ENCODE measurements at places on chromosomes 7 and 10. TPM values are rescaled to one million over a fixed set of nuclear protein-coding genes. Genes with fewer than 3 reads are reported as not detected.

DNA sequence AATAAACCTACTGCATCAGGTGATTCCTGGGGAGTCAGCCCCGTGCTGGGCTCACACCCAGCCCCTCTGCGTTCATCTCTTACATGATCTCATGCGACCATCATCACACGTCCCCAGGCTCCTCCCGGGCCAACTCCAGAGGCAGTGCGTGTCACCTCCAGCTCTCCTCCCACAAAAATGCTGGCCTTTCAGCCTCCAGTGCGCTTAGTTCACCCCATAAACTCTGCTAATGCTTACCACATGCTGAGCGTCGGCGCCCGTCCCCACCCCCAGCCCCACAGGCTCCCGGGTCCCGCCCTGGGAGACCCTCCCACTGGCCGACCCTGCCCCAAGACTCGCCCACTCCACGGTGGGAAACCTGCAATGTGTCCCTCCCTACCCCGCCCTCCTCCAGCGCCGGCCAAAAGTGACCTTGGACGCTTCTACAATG is 816 bp upstream of the SDK1 start:
- H3K27me3 ChIP-seq = peaks cover 21% of the 10 kb centered on the region
- H3K4me3 ChIP-seq = peak overlapping the region; percentile 46
- no peaks in the 10 kb centered on the region for H3K36me3 ChIP-seq

Gene MYL10
- total RNA-seq = not detected

Gene HPS6
- total RNA-seq = 28.6 TPM

Gene KMT2E
- 206 TPM for total RNA-seq

DNA sequence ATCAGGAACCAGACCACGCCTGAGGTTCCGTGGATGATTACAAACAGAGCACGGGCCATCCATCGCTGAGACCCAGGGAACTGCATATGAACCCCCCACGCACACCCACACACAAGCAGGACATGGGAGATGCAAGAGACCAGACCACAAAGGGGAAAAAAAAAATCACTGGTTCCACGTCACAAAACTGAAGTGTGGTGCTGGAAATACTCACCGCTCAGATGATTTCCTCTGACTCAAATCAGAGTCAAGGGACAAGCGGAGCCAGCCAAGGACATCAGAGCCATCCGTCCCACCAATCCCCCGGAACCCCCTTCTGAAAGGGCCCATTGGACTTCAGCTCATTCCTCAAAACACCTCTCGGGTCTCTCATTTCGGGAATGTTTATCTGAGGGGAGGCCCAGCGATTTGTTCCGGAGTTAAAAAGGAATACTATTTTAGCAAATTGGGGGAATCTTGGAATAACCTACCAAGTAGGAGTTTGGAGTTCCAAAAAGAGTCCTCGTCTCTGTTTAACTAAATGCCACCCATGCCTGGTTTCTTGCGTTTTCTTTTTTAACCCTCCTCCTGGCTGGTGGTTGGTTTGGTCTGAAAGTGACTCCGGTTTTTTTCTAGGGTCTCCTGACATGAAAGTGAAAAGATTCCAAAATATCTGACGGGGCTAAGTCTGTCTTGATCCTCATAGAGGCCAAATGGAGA is 15.0 kb downstream of the SNX8 start:
- H3K4me3 ChIP-seq = no peak overlapping the region
- no peak overlapping the region for H3K27ac ChIP-seq
- no peaks in the 10 kb centered on the region for H3K4me1 ChIP-seq
- DNase-seq = no peak
- H3K27me3 ChIP-seq = no peaks in the 10 kb centered on the region
- H3K36me3 ChIP-seq = no peaks in the 10 kb centered on the region

GRCh38 chr10:48896756-48897440 is 42.7 kb downstream of the LRRC18 start:
- no peaks in the 10 kb centered on the region for H3K27me3 ChIP-seq
- H3K27ac ChIP-seq = peak overlapping the region; percentile 29
- peaks cover 6% of the 10 kb centered on the region for H3K4me1 ChIP-seq
- no peaks in the 10 kb centered on the region for H3K36me3 ChIP-seq
- DNase-seq = no peak

DNA sequence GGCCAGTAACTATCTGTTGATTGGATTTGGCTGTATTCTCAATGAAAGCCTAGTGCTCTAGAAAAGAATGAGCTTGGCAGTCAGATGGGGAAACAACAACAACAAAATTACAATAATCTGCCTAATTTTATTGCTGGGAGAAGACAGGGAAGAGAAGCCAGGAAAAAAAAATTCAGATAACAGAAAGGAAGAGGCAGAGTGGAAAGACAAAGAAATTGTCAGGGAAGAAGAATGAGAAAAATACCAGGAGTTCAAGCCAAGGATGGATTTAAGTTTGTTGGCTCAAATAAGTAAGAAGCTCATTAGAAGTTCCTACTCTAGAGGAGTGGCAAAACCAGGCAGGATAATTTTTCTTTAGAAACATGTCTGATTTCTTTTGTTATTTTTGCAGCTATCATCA is 45.9 kb upstream of the PRKG1 start:
- no peaks in the 10 kb centered on the region for H3K27me3 ChIP-seq
- H3K4me1 ChIP-seq = no peaks in the 10 kb centered on the region
- DNase-seq = no peak
- peak overlapping the region; percentile 51 for H3K27ac ChIP-seq
- H3K36me3 ChIP-seq = no peaks in the 10 kb centered on the region
- H3K4me3 ChIP-seq = no peak overlapping the region

GRCh38 chr10:51821045-51821444 is 121.7 kb upstream of the CSTF2T start:
- H3K4me1 ChIP-seq = peaks cover 3% of the 10 kb centered on the region
- no peaks in the 10 kb centered on the region for H3K36me3 ChIP-seq
- H3K27ac ChIP-seq = no peak overlapping the region
- no peaks in the 10 kb centered on the region for H3K27me3 ChIP-seq
- no peak for DNase-seq
- H3K4me3 ChIP-seq = no peak overlapping the region

Gene IFIT1B
- not detected for total RNA-seq

Gene SNCG
- total RNA-seq = not detected

DNA sequence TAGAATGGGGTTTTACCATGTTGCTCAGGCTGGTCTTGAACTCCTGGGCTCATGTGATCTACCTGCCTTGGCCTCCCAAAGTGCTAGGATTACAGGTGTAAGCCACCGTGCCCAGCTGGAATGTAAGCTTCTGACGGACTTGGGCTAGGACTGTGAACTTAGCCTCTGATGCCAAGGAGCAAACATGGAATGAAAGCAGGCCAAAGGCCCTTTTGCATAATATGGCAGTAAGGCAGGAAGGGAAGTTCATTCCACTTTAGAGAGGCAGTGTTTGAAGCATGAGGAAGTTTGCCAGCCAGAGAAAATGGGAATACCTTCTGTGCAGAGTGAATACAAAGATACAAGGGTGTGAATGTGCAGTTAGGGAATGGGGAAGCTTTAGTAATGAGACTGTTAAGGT is 20.3 kb downstream of the VCL start:
- peak; percentile 58 for DNase-seq
- no peaks in the 10 kb centered on the region for H3K27me3 ChIP-seq
- peaks cover 19% of the 10 kb centered on the region for H3K4me1 ChIP-seq
- no peaks in the 10 kb centered on the region for H3K36me3 ChIP-seq
- peak overlapping the region; percentile 42 for H3K27ac ChIP-seq
- H3K4me3 ChIP-seq = no peak overlapping the region

Gene GRM3
- not detected for total RNA-seq

DNA sequence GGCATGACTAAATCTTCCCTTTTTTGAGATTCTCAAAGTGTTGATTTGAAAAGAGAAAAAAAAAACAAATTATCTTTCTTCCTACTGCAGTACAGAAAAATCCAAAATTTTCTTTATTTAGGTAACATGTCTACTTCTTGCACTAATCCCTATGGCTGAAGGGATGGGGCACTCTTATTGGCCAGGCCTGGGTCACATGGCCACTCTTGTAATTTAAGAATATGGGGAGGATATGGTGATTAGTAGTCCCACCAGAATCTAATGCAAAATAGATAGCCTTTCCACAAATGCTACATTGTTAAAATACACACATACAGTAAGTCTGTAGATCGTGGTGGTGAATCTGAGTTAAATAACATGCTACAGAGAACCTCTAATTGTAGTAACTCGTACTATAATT is 7.0 kb upstream of the PALS2 start:
- no peak for DNase-seq
- H3K4me3 ChIP-seq = no peak overlapping the region
- H3K27me3 ChIP-seq = peaks cover 26% of the 10 kb centered on the region

DNA sequence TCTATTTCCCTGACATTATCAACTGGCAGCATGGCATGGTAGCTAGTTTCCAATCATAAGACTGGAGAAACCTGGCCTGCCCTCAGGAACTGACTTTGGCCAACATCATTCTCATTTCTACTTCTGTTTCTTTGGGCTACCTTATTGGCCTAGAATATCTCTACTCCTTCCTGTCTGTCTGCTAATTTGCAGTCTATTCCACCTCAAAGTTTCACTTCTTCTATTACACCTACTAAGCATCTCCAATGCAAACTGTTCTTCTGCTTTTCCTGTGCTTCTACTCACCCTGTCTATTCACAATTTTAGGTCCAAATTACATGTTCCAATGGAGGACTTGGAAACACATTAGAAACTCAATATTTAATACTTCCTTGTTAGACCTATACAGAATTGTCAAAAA is 65.6 kb downstream of the ZNF503 start:
- no peak overlapping the region for H3K4me3 ChIP-seq
- no peak overlapping the region for H3K27ac ChIP-seq
- no peaks in the 10 kb centered on the region for H3K27me3 ChIP-seq
- no peak for DNase-seq

DNA sequence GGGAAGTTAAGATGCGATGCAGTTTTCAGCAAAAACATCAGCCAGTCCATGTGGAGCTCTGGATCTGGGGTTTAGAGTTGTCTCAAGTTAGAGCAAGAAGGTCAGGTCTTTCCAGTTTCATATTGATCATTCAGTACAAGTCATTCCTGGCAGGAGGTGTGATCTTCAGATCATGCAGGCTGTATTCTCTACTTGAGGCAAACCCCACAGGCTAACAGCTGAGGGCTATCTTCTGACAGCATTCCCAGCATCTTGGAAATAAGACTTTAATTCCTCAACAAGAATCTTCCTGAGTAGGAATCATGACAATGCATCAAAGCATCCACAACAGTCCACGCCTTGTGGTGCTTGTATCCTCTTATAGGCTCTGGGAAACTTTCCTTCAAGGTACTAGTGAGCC is 94.9 kb upstream of the ZNF438 start:
- H3K4me3 ChIP-seq = no peak overlapping the region
- no peaks in the 10 kb centered on the region for H3K4me1 ChIP-seq
- H3K27me3 ChIP-seq = no peaks in the 10 kb centered on the region
- no peaks in the 10 kb centered on the region for H3K36me3 ChIP-seq

- no peak for DNase-seq
- H3K36me3 ChIP-seq = no peaks in the 10 kb centered on the region
- H3K27me3 ChIP-seq = no peaks in the 10 kb centered on the region
Measured at GRCh38 chr7:127678947-127679346, 27.0 kb downstream of the SND1 start.

DNA sequence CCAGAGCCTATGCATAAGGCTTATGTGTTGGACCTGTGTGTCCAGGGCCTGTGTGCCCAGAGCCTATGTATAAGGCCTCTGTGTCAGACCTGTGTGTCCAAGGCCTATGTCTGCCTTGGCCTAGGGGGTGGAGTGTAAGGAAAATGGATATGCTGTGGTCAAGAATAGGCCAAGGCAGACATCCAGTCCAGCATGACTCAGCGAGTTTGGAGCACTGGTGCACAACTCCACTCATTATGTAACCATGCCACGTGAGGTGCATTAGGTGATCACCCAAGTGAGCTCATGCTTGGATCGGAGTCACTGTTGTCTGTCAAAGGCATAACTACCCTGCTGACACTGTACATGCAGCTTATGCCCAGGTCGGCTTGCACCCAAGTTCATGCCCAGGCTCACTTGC is 238.9 kb downstream of the CACNA2D1 start:
- no peak for DNase-seq
- H3K36me3 ChIP-seq = no peaks in the 10 kb centered on the region
- no peaks in the 10 kb centered on the region for H3K27me3 ChIP-seq
- no peak overlapping the region for H3K27ac ChIP-seq
- no peaks in the 10 kb centered on the region for H3K4me1 ChIP-seq
- no peak overlapping the region for H3K4me3 ChIP-seq

Gene RBP3
- total RNA-seq = not detected

Gene SCART1
- 6.5 TPM for total RNA-seq

GRCh38 chr7:15335390-15335789 is 226.4 kb downstream of the AGMO start:
- H3K27ac ChIP-seq = no peak overlapping the region
- H3K27me3 ChIP-seq = no peaks in the 10 kb centered on the region
- no peaks in the 10 kb centered on the region for H3K4me1 ChIP-seq
- H3K4me3 ChIP-seq = no peak overlapping the region
- no peaks in the 10 kb centered on the region for H3K36me3 ChIP-seq
- DNase-seq = no peak

DNA sequence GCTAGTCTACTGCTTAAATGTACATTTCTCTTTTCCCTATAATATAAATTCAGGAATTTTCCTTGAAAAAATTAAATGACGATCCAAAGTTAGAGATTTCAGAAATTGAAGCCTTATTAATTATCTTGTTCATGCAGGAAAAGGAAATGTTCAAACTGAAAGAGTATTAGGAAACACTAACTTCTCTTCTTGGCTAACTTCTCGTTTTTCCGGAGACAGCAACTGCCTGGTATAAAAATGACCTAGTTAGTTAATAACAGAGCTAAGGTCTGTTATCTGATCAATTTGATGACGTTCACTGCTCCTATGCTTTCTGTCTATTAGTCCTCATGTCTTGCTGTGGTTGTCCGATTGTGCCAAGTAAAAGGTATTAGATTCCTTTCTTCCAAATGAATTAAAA is 212.5 kb downstream of the DGKB start:
- H3K4me3 ChIP-seq = no peak overlapping the region
- H3K27ac ChIP-seq = no peak overlapping the region
- no peaks in the 10 kb centered on the region for H3K36me3 ChIP-seq
- H3K27me3 ChIP-seq = no peaks in the 10 kb centered on the region
- DNase-seq = no peak
- no peaks in the 10 kb centered on the region for H3K4me1 ChIP-seq

GRCh38 chr10:86775056-86775869 is 18.8 kb downstream of the BMPR1A start:
- H3K27ac ChIP-seq = peak overlapping the region; percentile 40
- DNase-seq = no peak
- H3K4me1 ChIP-seq = peaks cover 14% of the 10 kb centered on the region
- H3K4me3 ChIP-seq = no peak overlapping the region

GRCh38 chr7:41809529-41809939 is 106.6 kb upstream of the INHBA start:
- no peak for DNase-seq
- no peaks in the 10 kb centered on the region for H3K4me1 ChIP-seq
- no peak overlapping the region for H3K4me3 ChIP-seq
- H3K27ac ChIP-seq = no peak overlapping the region
- no peaks in the 10 kb centered on the region for H3K27me3 ChIP-seq

Gene HOGA1
- total RNA-seq = not detected

All from transverse colon (tissue), 4 donors.